ENCODE measurements at places on chromosomes 16 and 17.

DNA sequence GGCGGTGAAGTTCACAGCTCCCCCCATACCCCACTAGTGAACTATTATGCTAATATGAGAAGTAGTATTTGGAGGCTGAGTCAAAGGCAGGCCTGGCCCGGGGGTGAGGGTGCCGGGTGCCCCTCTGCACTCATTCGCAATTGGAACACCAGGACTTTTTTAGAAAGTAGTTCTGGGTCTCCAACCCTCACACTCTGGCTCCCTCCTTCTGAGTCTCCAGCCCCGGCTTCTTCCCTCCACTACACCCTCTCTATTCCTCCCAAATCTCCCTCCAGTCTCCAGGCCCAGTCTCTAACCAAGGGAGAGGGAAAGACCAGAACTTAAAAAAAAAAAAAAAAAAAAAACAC, 11.3 kb upstream of the HOXB2 start:
- DNase-seq = no peak

DNA sequence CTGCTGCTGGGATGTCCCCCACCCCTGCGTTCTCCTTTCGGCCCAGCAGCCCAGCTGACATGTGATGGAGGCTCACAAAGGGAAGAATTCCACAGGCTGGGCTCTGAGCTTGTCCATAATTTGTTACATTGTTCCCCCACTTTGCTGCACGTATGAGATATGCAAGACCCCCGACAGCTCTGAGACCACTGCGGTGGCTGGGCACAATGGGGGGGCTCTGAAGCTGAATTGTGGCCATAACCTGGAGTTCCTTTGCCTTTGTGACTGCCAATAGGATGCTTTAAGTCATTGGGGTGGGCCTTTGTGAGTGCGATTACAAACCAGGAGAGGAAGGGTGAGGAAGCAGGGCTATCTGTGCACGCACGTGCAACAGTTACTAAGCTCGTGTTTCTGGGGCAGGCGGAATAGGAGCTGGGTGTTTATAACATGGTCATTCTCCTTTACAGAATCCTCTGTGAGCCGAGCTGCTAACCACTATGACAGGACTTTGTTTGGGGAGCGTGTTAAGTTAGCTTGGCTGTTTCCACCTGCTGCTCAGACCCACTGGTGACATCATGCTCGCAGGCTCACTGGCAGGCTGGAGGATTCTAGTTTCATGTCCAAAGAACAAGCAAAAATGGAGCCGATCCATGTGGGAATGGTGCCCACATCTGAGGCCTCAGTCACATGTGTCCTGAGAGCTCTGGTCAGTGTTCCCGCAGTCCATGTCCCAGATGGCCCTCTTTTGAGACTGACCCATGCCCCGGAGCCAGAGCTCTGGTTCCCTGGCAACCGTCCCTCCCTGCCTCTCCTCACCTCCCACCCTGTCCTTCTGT, 208.3 kb upstream of the SALL1 start:
- peak; percentile 76 for DNase-seq

DNA sequence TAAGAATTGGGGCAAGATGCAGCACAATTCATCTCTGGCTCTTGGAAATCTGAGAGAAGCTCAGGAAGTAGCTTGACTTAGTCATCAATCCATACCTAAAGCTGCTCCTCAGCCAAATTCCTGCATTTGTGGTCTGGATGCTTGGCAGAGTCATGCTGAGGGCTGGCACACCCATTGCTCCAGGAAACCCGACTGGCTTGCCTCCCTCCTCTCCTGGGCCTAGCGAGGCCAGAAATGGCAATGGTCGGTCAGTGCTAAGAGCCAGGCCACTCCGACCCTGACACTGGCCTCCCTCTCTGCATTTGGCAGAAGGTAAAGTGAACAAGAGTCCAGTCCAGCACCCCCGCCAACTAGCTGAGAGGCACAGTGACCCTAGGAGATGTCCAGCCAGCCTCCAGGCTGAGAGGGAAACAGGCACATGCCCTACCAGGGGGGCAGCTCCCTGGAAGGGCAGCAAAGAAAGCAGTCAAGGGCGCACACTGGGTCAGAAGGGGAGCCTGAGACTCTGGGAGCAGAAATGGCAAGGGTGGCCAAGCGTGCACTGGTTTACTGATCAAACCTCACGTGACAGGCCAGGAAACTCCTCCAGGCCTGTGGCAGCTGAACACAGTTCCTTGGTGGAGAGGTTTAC, 10.0 kb downstream of the POLDIP2 start:
- DNase-seq = no peak

GRCh38 chr16:14042706-14043105, 28.4 kb upstream of the MRTFB start:
- DNase-seq = no peak

GRCh38 chr17:18156171-18156975, 27.3 kb upstream of the ALKBH5 start:
- DNase-seq = no peak

- no peak for DNase-seq
Observed at GRCh38 chr17:42017866-42018200, 594 bp upstream of the DNAJC7 start.

DNA sequence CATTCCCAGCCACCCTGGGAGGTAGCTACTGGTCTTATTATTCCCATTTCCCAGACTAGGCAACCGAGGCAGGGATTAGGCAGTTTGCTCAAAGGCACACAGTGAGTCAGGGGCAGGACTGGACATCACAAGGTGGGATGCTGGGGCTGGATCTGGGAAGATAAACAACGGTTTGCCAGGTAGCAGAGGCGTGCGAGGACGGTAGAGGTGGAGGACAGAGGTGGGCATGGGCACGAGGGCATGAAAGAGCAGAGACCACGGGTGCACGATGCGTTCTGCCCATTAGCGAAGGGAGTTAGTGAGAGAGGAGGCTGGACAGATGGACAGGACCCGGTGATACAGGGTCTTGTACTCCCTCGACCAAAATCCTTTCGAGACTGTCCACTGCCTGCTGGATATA, 148.0 kb downstream of the SDK2 start:
- no peak for DNase-seq

GRCh38 chr17:79542718-79543117, 68.1 kb downstream of the RBFOX3 start:
- DNase-seq = no peak

- DNase-seq = no peak
Observed at GRCh38 chr17:56624309-56624708, 30.8 kb downstream of the NOG start.

DNA sequence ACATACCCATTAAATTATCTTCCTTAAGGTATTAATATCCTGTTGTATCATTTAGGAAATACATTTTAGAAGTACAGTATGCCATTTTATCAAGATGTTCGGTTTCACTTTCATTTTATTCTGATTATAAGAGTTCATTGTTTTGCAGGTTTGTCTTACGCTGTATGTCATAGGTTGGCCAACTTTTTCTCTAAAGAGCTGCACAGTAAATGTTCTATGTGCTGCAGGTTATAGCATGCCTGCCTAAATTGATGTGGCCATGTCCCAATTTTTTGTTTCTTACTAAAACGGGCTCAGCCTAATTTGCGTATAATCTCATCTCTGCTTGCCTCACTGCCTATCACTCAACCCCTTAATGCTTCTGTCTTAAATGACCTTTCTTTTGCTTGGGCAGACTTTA, 126.4 kb downstream of the USP22 start:
- no peak for DNase-seq

GRCh38 chr16:63697736-63698135, 1424.1 kb downstream of the CDH11 start:
- peak; percentile 31 for DNase-seq

DNA sequence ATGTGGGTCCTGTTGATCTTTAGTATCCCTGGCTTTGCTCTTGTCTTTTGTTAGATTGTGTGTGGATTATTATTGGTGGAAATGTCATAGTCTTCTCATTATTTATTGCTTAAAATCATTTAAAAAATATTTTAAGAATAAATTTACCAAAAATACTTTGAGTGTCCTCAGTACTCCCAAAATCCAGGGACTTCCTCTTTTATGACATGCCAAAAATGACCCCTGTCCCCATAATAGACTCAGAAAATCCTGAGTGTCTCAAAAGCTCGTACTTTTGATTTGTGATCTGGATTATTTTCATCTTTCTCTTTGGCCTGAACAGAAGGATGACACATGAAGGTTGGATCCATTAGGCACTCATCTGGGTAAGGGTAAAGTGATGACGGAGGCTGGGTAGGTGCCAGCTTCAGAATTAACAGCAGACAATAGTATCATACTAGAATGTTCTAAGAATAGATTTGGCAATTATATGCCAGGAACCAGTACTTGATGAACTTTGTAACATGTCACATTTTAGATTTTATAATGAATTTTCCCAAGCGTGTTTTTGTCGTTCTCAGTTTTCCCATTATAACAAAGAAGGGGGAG, 602.2 kb upstream of the CDH8 start:
- no peak for DNase-seq

DNA sequence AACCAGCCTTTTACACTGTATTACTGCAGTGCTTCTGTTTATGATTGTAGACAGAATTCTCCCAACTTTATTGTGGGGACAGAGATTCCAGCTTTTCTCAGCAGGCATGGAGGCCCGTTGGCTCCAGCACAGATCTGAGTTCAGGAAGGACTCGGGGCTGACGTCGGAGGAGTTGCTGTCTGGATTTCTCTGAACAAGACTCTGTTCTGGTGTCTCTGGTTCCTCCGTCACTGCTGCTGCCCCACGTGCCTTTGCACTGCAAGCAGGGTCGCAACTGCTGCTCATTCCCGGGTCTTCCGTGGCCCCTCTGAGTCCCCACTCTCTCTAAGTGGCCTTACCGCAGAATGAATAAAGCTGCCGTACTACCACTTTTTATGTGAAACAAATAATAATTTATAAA, 88.4 kb downstream of the BANP start:
- no peak for DNase-seq

DNA sequence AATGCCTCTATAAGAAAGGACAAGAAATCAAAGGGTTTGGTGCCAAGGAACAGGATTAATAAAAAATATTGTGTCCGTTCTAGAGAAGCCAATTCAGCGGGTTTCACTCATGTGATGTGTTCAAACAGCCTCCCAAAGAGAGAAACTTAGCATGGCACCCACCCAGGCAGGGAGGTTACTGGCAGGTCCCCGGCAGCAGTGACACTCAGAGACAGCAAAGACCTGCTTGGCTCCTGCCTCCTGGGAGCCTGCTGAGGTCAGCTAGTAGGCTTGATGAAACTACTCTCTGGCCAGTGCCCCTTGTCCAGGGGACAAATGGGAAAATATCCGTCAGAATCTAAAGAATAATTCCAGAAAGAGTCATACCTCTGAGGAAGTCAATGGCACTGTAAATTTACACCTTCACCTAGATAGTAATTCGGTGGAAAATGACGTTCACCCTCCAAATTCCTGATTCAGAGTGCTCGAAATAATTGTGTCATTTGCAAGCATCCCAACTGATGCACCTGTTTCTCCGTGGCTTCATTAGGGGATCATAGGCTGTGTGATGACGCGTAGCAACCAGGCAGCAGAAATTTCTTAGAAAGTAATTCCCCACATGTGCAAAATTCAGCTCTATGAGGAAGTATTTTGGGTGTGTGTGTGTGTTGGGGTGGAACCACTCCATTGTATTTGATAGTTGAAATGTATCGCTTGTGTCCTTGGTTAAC, 481.5 kb upstream of the ZFHX3 start:
- no peak for DNase-seq

DNA sequence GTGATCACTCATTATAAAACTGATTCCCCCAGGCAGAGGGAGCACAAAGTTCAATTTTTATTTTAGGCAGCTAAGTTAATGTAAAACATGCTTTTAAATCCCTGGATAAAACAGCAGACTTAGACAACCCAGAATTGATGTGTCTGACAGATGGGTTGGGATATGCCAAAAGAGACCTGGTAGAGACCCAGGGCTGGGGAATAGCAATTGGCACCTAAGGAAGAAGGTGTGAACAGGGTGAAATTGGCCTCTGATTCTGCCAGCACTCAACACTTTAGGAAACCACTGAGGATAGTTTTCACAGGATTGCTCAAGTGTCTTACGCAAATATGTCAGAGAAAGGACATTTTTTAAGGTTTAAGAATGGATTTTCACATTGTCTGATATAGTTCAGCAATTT, 938.2 kb upstream of the CDH8 start:
- no peak for DNase-seq

DNA sequence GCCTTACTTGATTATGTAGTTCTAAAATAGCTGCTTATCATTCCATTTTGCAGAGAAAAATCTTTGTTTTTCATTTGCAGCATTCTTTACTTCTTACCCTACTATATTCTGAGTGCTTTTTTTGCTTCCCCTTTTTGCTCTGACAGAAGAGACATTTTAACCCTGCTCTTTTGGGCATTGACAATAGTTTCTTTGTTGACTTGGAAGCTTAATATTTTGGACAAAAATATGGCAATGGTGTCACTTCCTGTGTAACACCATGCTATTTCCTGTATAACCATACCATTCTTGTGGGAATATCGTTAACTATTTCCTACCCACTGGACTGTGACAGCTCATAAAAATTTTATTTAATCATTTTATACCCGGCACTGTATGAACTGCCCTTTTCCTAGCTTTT, 747.1 kb downstream of the CDH8 start:
- no peak for DNase-seq

DNA sequence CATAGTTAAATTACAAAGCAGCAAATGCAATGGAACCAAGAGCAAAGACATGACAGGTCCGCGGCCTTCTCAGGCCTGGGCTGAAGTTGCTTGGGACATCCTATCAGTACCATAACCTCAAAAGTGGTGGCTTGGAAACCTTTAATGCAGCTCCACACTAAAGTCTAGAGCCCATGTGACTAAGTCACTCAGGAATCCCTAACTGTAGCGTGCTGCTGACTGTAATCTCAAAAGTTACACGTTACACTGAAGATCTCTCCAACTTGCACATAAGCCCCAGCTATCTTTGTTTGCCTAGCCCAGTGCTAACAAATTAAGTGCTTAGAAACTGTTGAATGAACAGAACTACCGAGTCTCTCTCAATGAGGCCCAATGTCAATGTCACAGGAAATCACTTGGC, 27.8 kb downstream of the NUP88 start:
- DNase-seq = no peak

- DNase-seq = peak; percentile 21
Observed at GRCh38 chr17:79027925-79028491, 4.0 kb downstream of the C1QTNF1 start.

DNA sequence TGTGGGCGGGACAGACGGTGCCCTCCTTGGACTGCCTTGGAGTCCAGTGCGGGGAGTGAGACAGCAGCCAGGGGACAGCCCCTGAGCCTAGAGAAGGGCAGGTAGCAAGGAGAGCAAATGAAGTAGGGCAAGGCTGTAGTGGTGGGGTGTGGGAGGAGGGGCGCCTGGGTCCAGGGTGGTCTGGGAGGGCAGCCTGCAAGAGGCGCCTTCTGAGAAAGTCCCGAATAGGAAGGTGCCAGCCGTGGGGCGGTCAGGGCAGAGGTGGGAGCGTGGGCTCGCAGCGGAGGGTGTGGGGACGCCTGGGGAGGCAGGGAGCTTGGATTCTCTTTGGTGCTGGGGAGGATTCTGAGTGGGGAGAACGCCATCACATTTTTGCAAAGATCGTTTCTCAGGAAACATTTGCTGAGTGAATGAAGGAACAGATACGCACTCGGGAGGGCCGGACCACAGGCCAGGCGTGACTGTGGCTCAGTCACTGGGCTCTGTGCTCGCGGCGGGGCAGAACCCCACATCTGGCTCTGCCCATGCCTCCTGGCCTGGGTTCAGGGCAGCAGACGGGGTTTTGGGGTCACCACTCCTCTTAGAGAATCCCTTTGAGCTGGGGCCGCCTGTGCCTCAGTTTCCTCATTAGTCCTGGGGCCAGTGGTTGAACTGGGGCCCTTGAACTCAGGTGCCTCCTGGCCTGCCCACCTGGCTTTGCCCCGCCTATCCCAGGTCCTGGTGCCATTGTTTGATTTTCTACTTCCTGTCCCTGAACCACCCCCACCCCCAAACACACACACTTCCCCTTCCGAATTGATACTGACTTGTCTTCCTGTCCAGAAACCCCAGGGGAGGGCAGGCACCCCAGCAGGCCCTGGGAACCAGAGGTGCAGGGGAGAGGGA, 4.2 kb downstream of the SNN start:
- no peak for DNase-seq

GRCh38 chr17:73510981-73511718, 133.1 kb downstream of the SDK2 start:
- peak; percentile 85 for DNase-seq
